Tibial nerve (tissue), 4 donors: ENCODE measurements at places on chromosomes 2 and 18.

DNA sequence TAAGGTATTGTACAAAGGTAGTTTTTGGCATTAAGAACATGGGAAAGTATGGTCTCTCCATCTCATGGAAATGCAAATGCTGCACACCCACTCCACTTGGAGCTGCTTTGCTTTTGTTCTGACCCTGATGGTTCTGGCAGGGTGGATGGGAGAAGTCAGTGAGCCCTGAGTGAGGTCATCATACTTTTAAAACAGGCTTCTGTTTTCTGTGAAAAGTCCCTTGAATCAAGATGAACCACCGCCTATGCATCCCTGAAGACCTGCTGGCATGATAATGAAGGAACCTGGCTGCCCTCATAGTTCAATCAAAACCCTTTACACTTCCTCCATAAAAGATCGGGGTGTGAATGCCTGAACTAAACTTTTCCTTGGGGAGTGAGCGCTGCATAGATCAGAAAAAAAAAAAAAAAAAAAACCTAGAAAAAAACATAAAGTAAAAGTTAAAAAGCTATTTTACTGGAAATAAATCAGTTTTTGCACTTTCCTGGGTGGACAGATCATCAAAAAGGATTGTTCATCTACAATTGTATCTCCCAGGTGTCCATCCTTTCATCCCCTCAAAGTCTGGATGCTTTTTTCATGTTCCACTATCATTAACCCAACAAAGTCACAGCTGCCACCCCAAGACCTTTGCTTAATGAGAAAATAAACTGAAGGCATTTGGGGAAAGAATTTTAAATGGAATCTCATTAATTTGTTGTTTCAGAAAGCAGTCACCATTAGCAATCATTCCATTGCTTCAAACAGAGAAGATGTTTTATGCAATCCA, 728.1 kb upstream of the DDX18 start:
- no peaks in the 10 kb centered on the region for H3K36me3 ChIP-seq
- no peaks in the 10 kb centered on the region for H3K4me1 ChIP-seq
- no peak for DNase-seq
- no peak overlapping the region for H3K27ac ChIP-seq
- no peak overlapping the region for H3K4me3 ChIP-seq

DNA sequence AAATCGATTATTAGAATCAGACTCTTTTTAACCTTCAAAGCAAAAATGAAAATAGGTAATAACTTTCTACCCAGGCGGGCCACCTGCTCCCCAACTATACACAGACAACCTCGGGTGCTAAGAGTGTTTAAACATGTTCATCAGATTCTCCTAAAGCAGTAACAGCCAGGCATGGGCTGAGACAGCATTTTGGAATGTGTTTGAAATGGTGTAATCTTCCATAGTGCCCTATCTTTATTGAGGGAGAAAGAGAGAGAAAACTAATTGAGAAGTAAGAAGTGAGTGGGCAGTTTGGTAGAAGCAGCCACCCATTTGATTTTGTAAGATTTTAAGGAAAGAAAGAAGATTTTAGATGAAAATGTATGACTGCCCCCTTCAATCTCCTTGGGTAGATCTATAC, 196.1 kb upstream of the CTAGE1 start:
- DNase-seq, result no peak
- no peaks in the 10 kb centered on the region for H3K27me3 ChIP-seq
- H3K27ac ChIP-seq, result no peak overlapping the region
- H3K36me3 ChIP-seq, result no peaks in the 10 kb centered on the region
- no peaks in the 10 kb centered on the region for H3K4me1 ChIP-seq
- H3K4me3 ChIP-seq, result no peak overlapping the region

GRCh38 chr2:229673676-229674075, 40.7 kb downstream of the DNER start:
- H3K4me1 ChIP-seq, result no peaks in the 10 kb centered on the region
- no peak overlapping the region for H3K27ac ChIP-seq
- no peaks in the 10 kb centered on the region for H3K36me3 ChIP-seq
- DNase-seq, result no peak
- no peaks in the 10 kb centered on the region for H3K27me3 ChIP-seq

GRCh38 chr2:23480957-23481797, 96.2 kb downstream of the KLHL29 start:
- no peak overlapping the region for H3K4me3 ChIP-seq
- peak overlapping the region; percentile 69 for H3K27ac ChIP-seq
- DNase-seq, result no peak
- H3K4me1 ChIP-seq, result peaks cover 12% of the 10 kb centered on the region

DNA sequence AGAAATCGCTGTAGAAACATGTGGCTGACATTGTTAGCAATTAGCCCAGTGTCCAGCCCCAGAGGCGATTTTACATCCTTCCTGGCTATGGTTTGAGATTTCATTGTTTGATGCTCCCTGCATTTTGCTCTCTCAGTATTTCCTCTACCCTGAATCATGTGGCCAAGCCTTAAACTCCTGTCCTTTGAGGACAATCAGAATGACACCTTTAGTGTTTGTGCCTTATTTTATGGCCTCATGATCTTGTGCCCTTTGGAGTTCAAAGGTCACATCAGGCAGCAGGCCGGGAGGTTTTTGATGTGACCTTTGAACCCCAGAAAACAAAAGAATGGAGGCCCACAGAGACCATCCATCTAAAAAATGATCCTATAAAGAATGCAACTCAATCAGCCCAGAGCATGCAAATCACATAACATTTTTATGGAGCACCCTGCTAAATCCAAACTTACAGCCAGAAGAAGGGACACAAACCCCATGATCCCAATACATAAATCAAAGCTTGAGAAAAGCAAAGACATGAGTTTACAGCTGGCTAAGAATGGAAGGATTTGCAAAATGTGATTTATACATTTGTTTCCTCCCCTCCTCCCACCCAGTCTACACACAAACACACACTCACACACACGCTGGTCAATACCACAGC, 52.5 kb downstream of the FECH start:
- H3K27ac ChIP-seq, result no peak overlapping the region
- H3K36me3 ChIP-seq, result no peaks in the 10 kb centered on the region
- H3K4me3 ChIP-seq, result no peak overlapping the region
- H3K4me1 ChIP-seq, result no peaks in the 10 kb centered on the region
- no peaks in the 10 kb centered on the region for H3K27me3 ChIP-seq

- H3K36me3 ChIP-seq, result no peaks in the 10 kb centered on the region
- H3K27me3 ChIP-seq, result no peaks in the 10 kb centered on the region
- no peak overlapping the region for H3K4me3 ChIP-seq
- DNase-seq, result no peak
- H3K27ac ChIP-seq, result peak overlapping the region; percentile 72
Measured at GRCh38 chr18:13614641-13615288, 111.6 kb downstream of the FAM210A start.

GRCh38 chr2:26578581-26578980, 62.6 kb downstream of the CIB4 start:
- H3K4me1 ChIP-seq, result no peaks in the 10 kb centered on the region
- H3K27ac ChIP-seq, result no peak overlapping the region
- no peak for DNase-seq
- H3K27me3 ChIP-seq, result no peaks in the 10 kb centered on the region

- peak overlapping the region; percentile 89 for H3K27ac ChIP-seq
- no peak overlapping the region for H3K4me3 ChIP-seq
- H3K4me1 ChIP-seq, result peaks cover 44% of the 10 kb centered on the region
- H3K36me3 ChIP-seq, result no peaks in the 10 kb centered on the region
- DNase-seq, result no peak
- no peaks in the 10 kb centered on the region for H3K27me3 ChIP-seq
Measured at GRCh38 chr18:58046794-58047555, 2.9 kb downstream of the NEDD4L start.

- H3K4me3 ChIP-seq, result no peak overlapping the region
- DNase-seq, result no peak
- peak overlapping the region; percentile 20 for H3K27ac ChIP-seq
- no peaks in the 10 kb centered on the region for H3K36me3 ChIP-seq
Measured at GRCh38 chr2:29033172-29033571, 41.2 kb downstream of the PCARE start.

DNA sequence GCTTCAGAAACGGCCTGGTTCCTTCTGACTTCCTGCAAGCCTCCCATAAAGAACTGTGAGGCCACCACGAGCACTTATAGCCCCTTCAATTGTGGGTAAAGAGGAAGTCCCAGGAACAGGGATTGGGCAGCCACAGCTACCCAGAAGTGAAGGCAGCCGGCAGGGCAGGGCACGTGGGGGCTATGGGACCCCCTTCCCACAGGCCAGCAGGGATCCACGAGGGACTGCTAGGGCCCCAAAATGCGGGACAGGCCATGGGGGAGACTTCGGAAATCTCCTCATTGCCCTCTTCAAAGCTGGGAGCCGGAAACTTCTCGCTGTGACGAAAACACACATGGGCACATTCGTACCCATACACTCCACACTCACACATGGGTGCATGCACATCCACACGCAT, 196.1 kb upstream of the SALL3 start:
- H3K4me1 ChIP-seq, result no peaks in the 10 kb centered on the region
- no peaks in the 10 kb centered on the region for H3K27me3 ChIP-seq
- H3K27ac ChIP-seq, result no peak overlapping the region
- H3K4me3 ChIP-seq, result no peak overlapping the region

GRCh38 chr2:20542746-20543468, 96.0 kb downstream of the RHOB start:
- H3K4me3 ChIP-seq, result no peak overlapping the region
- no peak for DNase-seq
- no peaks in the 10 kb centered on the region for H3K36me3 ChIP-seq
- no peak overlapping the region for H3K27ac ChIP-seq
- peaks cover 21% of the 10 kb centered on the region for H3K4me1 ChIP-seq
- H3K27me3 ChIP-seq, result no peaks in the 10 kb centered on the region

GRCh38 chr2:10306901-10307463, 4.3 kb downstream of the HPCAL1 start:
- H3K4me1 ChIP-seq, result peaks cover 24% of the 10 kb centered on the region
- no peaks in the 10 kb centered on the region for H3K36me3 ChIP-seq
- no peak for DNase-seq
- H3K27me3 ChIP-seq, result no peaks in the 10 kb centered on the region

GRCh38 chr2:46518861-46519260, 39.5 kb downstream of the TMEM247 start:
- H3K27ac ChIP-seq, result no peak overlapping the region
- H3K27me3 ChIP-seq, result no peaks in the 10 kb centered on the region
- DNase-seq, result no peak
- no peak overlapping the region for H3K4me3 ChIP-seq
- no peaks in the 10 kb centered on the region for H3K36me3 ChIP-seq
- H3K4me1 ChIP-seq, result peaks cover 4% of the 10 kb centered on the region

GRCh38 chr2:168663993-168664392, 138.4 kb upstream of the NOSTRIN start:
- no peaks in the 10 kb centered on the region for H3K4me1 ChIP-seq
- H3K36me3 ChIP-seq, result no peaks in the 10 kb centered on the region
- H3K4me3 ChIP-seq, result no peak overlapping the region
- H3K27ac ChIP-seq, result no peak overlapping the region

DNA sequence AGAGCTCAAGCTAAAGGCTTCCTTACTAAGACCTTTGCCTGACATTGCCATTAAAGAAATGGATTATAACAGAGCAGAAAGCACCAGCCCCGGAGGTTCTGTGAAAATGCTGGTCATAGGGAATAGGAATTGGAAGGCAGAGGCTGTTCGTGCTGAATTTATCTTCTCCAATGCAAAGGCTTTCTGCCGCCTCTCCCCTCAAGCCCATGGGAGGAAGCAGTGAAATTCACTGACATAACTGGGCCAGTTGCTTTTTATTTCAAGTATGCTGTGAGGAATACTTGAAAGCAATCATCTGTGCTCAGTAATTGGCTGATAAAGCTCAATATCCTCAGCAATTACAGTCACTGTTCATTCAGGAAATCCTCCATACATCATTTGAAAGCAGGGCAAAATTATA, 85.4 kb upstream of the LINC00305 start:
- H3K27ac ChIP-seq, result no peak overlapping the region
- H3K4me3 ChIP-seq, result no peak overlapping the region
- H3K36me3 ChIP-seq, result no peaks in the 10 kb centered on the region
- H3K4me1 ChIP-seq, result no peaks in the 10 kb centered on the region
- no peak for DNase-seq
- H3K27me3 ChIP-seq, result no peaks in the 10 kb centered on the region

DNA sequence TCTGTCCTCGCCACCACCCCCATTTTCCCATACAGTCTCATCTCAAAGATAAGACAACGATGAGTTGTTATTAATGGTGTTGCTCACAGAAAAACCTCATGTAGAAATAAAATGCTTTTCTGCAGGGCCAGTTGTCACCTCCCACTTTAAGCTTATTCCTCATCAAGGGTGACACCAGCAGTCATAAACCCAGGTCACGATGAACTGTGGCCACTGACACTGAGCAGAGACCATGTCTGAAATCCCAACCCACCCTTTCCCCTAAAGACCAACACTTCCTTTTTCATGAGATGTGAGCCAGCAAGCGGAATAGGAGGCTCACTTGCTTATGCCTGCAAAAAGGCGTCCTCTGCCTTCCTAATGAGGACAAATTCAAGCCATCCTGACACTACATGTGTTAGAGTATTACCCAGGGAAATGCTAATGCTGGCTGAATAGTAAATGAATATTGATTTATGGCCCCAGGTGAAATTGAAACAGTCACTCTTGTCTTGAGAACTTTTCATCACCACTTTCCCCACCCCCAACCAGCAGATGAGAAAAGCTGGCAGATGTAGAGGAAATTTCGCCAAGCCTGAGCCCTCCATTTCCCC, 228.4 kb downstream of the MGAT5 start:
- H3K36me3 ChIP-seq, result no peaks in the 10 kb centered on the region
- DNase-seq, result no peak
- H3K4me1 ChIP-seq, result no peaks in the 10 kb centered on the region
- no peaks in the 10 kb centered on the region for H3K27me3 ChIP-seq

- DNase-seq, result no peak
- no peaks in the 10 kb centered on the region for H3K4me1 ChIP-seq
- H3K27ac ChIP-seq, result no peak overlapping the region
- H3K27me3 ChIP-seq, result no peaks in the 10 kb centered on the region
Measured at GRCh38 chr2:26486789-26487188, 8.9 kb upstream of the OTOF start.

GRCh38 chr2:10256515-10257031, 46.1 kb upstream of the HPCAL1 start:
- no peak overlapping the region for H3K4me3 ChIP-seq
- H3K36me3 ChIP-seq, result no peaks in the 10 kb centered on the region
- DNase-seq, result no peak
- no peak overlapping the region for H3K27ac ChIP-seq

DNA sequence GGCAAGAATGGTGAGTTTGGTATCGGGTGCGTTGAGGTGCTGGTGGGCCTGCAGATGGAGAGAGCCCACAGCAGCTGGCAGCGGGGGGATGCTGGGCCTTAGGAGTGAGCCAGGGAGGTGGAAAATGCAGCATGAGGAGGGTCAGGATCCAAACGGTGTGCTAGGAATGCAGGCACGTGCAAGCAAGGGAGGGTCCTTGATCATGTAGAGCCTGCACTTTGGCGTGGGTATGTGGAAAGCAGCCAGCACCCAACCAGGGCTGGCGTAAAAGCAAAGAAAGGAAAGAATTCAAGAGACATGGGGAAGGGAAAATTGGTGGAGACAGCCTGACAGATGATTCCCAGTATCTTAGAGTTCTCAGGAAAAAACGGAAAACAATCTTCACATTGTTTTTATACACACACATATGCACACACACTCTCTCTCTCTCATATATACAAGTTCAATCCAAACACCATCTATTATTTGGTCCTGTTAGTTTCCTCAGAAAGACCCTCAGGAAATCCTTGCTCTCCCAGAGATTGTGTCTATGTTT, 46.3 kb downstream of the LTBP1 start:
- H3K4me3 ChIP-seq, result no peak overlapping the region
- no peak for DNase-seq
- H3K27ac ChIP-seq, result no peak overlapping the region
- no peaks in the 10 kb centered on the region for H3K36me3 ChIP-seq
- H3K27me3 ChIP-seq, result no peaks in the 10 kb centered on the region
